AG04449 (cell line): ENCODE measurements at places on chromosomes 12 and 14.

DNA sequence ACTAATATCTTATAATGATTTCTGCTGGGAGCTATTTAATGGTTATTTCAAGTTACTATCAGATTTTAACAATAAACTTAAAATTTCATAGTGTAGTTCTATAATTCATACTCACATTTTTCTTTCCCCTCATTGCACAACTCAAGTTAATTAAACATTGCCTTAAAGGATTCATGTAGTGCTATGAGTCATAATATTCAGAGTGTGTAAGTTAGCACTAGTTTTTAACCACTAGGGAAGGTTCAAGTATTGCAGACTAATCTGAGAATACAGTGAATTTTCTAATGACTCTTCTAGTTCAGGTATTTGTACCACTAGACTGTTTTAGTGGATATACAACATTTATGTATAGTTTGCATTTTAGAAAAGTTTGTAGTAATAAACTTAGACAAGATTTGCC, 49.9 kb downstream of the FOXA1 start:
- no peak for DNase-seq

- DNase-seq: no peak
Measured at GRCh38 chr14:28057359-28058296, 709.0 kb upstream of the FOXG1 start.

- DNase-seq: no peak
Measured at GRCh38 chr12:93536111-93536765, 36.2 kb upstream of the SOCS2 start.

DNA sequence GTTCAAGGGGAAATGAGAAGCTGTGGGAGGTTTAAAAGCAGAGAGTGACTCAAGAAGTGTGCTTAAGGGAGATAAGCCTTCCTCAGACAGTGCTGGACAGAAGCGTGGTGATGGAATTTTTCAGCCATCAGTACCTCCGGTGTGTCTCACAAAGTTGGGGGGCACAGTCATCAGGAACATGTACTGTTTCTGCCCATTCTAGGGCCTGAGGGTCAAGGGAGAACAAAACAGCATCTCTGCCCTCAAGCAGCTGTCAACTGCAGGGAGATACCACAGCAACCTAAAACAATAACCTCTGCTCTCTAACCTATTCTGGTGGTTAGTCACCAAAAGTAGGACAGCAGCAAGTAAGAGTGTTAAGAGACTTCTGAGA, 2.0 kb upstream of the STON2 start:
- no peak for DNase-seq

GRCh38 chr12:114562654-114563053, 121.3 kb downstream of the TBX3 start:
- DNase-seq: no peak

GRCh38 chr14:50364792-50365191, 31.9 kb downstream of the CDKL1 start:
- no peak for DNase-seq

DNA sequence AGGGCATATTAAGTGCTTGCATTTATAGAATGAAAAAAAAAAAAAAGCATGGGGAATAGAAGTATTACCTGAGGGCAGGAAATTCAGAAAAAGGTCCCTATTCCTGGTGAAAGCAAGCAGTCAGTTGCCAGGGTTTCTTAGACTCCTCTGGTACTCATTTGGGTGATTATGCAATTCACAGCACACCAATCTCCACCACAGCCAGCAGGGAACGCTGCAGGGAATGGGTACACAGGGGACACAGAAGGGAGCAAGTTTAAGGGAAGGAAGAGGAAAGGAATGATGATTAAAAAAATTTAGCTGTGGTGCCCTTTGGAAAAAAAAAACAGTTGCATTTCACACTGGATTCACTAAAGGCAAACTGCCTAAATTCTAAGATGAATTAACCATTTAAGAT, 14.2 kb downstream of the BLTP3B start:
- DNase-seq: no peak

- no peak for DNase-seq
Measured at GRCh38 chr14:51862860-51863259, 2.4 kb downstream of the GNG2 start.

- no peak for DNase-seq
Measured at GRCh38 chr14:70029296-70030132, 150.3 kb downstream of the SMOC1 start.

GRCh38 chr14:74348241-74348734, at the start of gene VRTN:
VRTN (plus strand) TSS chr14:74348471; CDS start chr14:74356784, 8,313 bp downstream.
- no peak for DNase-seq
